ENCODE measurements at places on chromosomes 11 and 22. TPM values are rescaled to one million over a fixed set of nuclear protein-coding genes. Genes with fewer than 3 reads are reported as not detected.
A peak's percentile ranks its signal among the peaks of the same experiment; 100 is the strongest.

DNA sequence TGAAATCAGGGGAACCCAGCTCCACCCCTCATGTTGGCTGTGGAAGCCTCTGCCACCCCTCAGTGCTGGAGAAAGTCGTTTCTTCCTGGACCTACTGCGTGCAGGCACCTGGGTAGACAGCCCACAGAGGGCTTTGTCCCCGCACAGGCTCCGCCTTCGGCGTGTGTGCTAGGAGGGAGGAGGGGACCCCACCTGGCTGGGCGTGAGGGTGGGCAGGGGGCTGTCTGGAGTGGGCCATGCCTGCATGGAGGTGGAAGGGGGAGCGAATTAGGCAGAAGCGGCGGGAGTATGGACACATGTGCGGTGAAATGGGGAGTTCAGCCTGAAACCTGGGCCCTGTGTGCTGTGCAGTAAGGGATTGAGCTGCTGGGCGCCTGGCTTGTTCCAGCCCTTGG lies 49.3 kb downstream of the FBLN1 start:
- DNase-seq, result no peak

DNA sequence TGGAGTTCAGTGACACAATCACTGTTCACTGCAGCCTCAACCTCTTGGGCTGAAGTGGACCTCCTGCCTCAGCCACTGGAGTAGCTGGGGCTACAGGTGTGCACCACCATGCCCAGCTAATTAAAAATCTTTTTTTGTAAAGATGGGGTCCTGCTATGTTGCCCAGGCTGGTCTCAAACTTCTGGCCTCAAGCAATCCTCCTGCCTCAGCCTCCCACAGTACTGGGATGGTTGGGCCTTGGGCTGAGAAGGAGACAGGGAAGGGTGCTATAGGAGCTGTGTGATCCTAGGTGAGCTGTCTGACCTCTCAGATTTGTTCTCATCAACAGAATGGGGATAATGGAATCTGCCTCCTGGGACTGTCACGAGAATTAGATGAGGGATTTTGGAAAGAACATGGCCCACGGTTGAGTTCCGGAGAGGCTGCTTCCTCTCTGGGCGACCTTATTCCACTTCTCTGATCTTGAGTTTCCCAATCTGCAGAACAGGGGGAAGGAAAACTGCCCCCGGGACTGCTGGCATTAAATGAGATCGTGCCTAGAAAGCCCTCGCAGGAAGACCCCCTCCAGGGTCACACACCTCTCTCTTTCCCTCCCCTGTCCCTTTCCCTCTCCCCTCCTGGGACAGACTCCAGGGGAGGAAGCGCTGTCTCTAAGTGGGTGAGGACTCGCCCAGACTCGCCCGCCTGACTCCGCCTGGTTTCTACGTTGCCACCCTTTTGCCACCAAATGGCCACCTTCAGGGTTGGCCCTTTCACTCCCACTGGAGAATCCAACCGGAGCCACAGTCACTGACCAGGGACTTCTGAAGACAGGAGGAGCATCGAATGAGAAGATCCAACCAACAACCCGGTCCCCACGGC lies 50.1 kb downstream of the MCM5 start:
- no peak for DNase-seq

DNA sequence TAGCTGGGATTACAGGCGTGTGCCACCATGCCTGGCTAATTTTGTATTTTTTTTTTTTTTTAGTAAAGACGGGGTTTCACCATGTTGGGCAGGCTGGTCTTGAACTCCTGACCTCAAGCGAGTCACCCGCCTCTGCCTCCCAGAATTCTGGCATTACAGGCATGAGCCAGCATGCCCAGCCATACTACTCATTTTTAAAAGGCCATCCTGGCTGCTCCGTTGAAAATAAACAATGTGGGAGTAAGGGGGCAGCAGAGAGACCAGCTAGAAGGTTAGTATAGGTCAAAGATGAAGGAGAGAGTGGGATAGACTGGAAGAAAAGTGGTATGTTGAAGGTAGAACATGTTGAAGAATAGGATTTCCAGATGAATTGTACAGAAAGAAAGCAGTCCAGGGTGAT lies 17.6 kb upstream of the LIN7C start:
- DNase-seq, result peak; percentile 71

GRCh38 chr11:17740649-17741235 lies 6.2 kb downstream of the KCNC1 start:
- DNase-seq, result no peak

- DNase-seq, result no peak
Observed at GRCh38 chr11:104943561-104943960, 24.8 kb downstream of the CASP4 start.

DNA sequence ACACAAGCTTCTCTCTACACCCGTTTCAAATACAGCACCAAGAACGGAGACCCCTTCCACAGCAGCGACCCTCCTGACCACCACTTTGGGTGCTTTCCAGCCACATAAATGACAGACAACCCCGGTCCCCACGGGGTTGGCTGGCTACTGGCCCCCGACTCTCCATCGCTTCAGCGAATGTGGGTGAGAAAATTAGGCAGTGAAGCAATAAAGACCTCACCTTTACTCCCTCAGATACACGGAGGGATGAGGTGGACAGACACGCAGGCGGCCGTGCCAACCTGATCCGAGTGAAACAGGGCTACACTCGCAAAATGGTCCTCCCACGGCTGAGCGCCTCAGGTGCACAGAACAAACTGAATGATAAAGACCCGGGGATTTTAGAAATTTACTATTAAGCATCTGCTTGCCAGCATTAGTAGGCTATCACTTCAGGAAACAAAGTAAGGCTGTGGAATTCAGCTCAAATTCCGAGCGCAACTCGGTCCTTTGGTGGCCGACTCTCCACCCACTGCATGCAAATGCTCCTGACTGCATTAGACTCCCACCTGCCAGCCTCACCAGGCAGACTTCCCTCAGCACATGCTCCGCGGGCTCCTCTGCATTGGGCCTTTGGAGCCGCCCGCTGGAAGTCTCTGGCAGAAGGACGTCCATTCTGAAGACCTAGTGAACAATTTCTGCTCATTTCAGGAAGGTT lies 12.8 kb upstream of the EFCAB6 start:
- no peak for DNase-seq

DNA sequence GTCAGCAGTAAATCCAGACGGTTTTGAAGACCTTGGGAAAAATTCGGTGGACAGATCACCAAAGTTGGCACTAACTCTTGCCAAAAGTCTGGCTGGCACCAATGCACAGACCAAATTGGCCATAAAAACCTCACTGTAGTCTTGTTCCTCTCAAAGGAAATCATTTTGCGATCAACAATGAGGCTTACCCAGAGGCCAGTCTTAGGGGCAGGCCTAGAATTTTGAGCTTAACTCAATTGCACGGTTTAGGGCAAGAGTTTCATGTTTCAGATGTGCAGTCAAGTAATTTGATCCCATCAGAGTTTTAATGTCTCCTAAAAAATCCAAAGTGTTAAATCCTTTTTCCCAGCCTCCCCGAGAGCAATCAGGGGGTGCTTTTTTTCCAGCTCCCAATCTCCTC lies 19.0 kb downstream of the MPPED2 start:
- no peak for DNase-seq

GRCh38 chr11:70501933-70502540 lies 103.7 kb downstream of the CTTN start:
- DNase-seq, result no peak

- no peak for DNase-seq
Observed at GRCh38 chr11:35546317-35546716, 20.9 kb upstream of the PAMR1 start.

DNA sequence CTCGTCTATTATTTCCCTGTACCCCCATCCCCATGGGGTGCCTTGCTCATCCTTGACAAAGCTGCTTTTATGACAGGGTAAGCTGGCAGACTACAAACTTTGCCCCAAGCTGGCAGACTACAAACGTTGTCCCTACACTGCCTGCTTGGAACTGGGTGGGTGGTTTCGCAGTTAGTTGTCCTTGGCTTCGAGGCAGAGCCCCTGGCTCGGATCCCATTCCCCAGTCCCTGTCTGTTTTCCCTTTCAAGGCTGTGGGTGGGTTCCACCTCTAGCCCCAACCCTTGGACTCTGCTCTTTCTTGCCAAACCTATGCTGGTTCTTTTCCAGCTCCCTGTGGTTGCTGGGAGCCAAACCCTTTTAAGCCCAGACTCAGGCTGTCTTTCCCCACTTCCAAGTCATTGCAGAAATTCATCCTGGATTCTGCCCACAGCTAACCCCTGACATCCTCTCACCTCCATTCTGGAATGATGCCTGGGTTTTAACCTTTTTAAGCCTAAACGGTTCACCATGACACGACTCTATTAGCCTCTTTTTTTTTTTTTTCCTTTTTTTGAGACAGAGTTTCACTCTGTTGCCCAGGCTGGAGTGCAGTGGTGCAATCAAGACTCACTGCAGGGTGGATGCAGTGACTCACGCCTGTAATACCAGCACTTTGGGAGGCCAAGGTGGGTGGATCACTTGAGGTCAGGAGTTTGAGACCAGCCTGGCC lies 9.2 kb upstream of the RBM14 start:
- DNase-seq, result peak; percentile 28

- no peak for DNase-seq
Observed at GRCh38 chr22:23790819-23791737, 4.3 kb downstream of the SMARCB1 start.

GRCh38 chr11:85712953-85713352 lies 27.0 kb upstream of the CCDC89 start:
- no peak for DNase-seq

DNA sequence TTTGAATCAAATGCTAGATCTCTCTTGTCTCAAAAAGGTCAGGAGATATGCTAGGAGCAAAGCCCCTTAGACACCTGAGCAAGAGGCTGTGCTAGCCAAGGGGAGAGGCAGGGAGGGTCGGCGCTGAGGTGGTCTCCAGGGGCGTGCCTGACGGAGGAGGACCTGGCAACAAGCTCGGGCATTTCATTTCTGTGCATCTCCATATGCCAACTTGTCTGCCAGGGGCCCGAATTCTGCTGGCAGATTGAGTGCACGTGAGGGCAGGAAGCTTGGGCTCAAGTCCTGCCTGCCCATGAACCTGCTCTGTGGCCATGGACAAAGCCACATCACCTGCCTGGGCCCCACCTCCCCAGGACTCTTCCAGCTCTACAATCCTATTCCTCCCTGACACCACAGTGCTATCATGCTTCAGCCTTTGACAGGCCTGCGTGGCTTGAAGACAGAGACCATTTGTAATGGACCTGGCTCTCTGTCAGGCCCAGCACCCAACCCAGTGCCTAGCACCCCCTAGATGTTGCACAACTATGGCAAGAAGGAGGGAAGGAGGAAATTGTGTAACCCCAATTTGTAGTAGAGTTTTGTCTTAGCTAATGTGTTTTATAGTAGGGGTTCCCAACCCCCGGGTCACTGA lies 16.3 kb upstream of the VSIG10L2 start:
- DNase-seq, result no peak

- DNase-seq, result peak; percentile 52
Observed at GRCh38 chr11:61384271-61385242, 7.8 kb upstream of the TMEM216 start.

- DNase-seq, result no peak
Observed at GRCh38 chr22:35518811-35519210, 21.8 kb upstream of the RASD2 start.

DNA sequence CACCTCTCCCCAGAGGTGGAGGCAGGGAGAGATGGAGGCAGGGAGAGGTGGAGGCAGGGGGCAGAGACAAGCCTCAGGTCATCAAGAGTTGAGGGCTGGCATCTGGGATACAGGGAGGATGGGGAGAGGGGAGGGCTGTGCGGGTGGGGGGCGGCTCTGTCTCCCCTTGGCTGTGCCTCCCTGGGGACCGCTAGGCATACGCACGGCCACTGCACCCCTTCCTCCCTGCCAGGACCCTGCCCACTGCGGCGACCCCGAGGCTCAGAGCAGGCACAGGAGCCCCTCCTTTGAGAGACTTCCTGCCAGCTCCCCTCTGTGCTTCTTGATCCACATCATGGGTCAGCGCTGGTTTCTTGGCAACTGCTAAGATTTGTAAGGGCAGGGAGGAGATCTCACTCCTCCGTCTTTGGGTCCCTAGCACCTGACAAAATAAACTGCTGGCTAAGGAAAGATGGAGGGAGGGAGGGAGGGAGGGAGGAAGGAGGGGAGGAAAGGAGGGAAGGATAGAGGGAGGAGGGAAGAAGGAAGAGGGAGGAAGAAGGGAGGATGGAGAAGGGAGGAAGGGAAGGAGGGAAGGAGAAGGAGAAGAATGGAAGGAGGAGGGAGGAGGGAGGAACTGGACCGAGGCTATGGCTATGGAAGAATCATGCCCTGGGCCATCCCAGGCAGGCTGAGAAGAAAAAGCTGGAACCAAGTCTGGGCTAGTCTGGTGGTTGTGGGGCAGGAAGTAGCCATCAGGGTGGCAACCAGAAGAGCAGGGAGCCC lies 18.5 kb downstream of the PRR33 start:
- DNase-seq, result peak; percentile 68

GRCh38 chr11:76288166-76288980 lies 82.1 kb upstream of the WNT11 start:
- DNase-seq, result no peak

DNA sequence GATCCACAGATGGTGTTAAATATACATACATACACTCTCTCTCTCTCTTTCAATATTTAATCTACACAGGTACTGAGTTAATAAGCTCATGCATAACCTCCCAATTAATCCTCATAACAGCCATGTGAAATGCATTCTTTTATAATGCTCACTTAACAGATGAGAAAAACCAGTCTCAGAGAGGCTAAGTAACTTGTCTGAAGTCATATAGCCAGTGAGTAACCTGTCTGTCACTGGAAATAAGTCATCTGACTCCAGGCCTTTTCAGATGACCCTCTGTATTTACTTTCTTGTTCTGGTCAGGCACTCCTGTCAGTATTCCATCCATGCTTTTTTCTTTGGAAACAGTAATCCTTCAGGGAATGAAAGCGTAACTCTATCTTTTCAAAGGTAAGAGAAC lies 594.0 kb upstream of the TENM4 start:
- DNase-seq, result peak; percentile 71

DNA sequence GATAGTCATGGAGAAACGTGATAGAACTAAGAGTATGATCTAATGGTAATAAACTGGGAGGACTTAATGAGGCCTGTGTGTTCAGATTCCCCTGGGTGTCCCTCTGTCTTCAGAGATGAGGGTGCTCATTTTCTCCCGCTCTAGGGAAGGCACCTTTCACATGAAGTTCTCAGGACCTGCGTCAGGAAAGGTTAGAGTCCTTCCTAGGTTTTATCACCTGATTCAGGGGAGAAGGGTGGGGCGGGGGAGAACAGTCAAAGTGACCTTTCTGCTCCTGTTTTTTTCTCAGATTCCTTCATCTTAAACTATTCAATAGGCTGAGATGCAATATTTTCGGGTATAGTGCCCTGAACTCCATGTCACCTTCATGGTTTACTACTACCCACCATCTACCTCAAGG lies 22.4 kb upstream of the CRTAM start:
- DNase-seq, result no peak

DNA sequence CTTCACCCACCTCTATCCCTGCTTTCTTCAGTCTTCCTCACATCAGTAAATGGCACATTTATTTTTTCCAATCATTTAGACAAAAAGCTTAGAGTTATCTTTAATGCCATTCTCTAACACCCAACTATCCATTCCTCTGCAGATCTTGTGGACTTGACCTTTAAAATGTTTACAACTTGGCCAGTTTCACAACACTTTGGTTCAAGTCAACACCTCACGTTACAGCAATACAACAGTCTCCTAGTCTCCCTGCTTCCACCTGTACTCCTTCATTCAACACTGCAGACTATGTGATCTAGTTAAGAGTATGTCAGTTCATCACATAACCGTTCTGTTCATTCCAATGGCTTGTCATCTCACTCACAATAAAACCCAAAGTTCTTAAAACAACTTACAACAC lies 305.2 kb downstream of the SWAP70 start:
- no peak for DNase-seq

TSGA10IP gene
- total RNA-seq, result not detected

TRIM6 gene
- total RNA-seq, result 1.8 TPM

TAGLN gene
- total RNA-seq, result 12.4 TPM

UCP3 gene
- 0.26 TPM for total RNA-seq
